ENCODE measurements at places on chromosomes 13 and 19. TPM values are rescaled to one million over a fixed set of nuclear protein-coding genes. Genes with fewer than 3 reads are reported as not detected.

Gene ZNF441
- total RNA-seq = 36.7 TPM

Gene ZNF177
- total RNA-seq = 10.3 TPM

Gene ZNF415
- 25.6 TPM for total RNA-seq

Gene CLC
- not detected for total RNA-seq

Gene SMIM44
- 6.5 TPM for total RNA-seq

Gene KASH5
- total RNA-seq = 0.27 TPM

Gene URAD
- not detected for total RNA-seq

Gene ATP8A2
- total RNA-seq = 17.1 TPM

Gene IZUMO4
- total RNA-seq = 2.6 TPM

Gene CLEC4M
- 0.27 TPM for total RNA-seq

Gene ATP8B3
- total RNA-seq = 2.1 TPM

Gene POSTN
- 575 TPM for total RNA-seq

Gene IGFL3
- total RNA-seq = not detected

Gene LILRA2
- not detected for total RNA-seq

Gene CKM
- 122 TPM for total RNA-seq

Gene HPN
- total RNA-seq = 0.93 TPM
